Large intestine (tissue), 12 donors: ENCODE measurements at places on chromosomes 3 and 15.

DNA sequence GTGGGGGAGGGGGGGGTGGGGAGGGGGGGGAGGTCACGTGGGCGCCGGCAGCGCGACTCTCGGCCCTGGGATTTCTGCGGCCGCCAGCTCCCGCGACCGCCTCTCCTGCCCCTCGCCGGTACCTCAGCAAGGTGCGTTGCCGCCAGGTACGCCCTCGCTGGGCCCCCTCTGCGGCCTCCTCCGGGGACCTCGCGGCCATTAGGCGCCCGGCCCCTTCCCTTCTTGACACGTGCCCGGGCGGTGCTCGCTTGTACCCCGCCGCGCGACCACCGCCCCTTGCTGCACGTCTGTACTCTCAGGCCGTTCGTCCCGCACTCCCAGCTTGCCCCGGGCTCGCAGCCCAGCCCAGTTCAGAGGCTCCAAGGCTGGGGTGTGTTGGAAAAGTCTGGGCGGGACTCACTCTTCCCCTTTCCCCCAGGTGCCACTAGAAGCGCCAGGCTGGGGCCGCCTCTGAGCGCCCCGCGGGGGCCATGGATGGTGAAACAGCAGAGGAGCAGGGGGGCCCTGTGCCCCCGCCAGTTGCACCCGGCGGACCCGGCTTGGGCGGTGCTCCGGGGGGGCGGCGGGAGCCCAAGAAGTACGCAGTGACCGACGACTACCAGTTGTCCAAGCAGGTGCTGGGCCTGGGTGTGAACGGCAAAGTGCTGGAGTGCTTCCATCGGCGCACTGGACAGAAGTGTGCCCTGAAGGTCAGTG lies at the start of gene MAPKAPK3:
MAPKAPK3 (plus strand) TSS at position 56 of the 696 bp plus-strand sequence; CDS start at position 471, 415 bp downstream.
- peaks cover 11% of the 10 kb centered on the region for H3K36me3 ChIP-seq
- DNase-seq, result peak; percentile 79
- peaks cover 29% of the 10 kb centered on the region for H3K4me1 ChIP-seq
- H3K27me3 ChIP-seq, result no peaks in the 10 kb centered on the region
- peak within 1 kb of the TSS; percentile 74 for H3K4me3 ChIP-seq

- DNase-seq, result no peak
- H3K27ac ChIP-seq, result no peak overlapping the region
- H3K4me1 ChIP-seq, result no peaks in the 10 kb centered on the region
- no peaks in the 10 kb centered on the region for H3K36me3 ChIP-seq
- H3K27me3 ChIP-seq, result no peaks in the 10 kb centered on the region
Measured at GRCh38 chr15:31905054-31905453, 125.3 kb upstream of the CHRNA7 start.

GRCh38 chr3:171809861-171810628 lies at the start of gene PLD1:
Gene PLD1 (minus strand): TSS chr3:171810483. CDS start chr3:171738051, 72,432 bp downstream.
- no peaks in the 10 kb centered on the region for H3K27me3 ChIP-seq
- no peaks in the 10 kb centered on the region for H3K36me3 ChIP-seq
- H3K27ac ChIP-seq, result peak within 1 kb of the TSS; percentile 94
- H3K4me3 ChIP-seq, result peak within 1 kb of the TSS; percentile 89
- DNase-seq, result peak; percentile 92

- no peak overlapping the region for H3K4me3 ChIP-seq
- H3K27me3 ChIP-seq, result no peaks in the 10 kb centered on the region
- no peaks in the 10 kb centered on the region for H3K36me3 ChIP-seq
- H3K27ac ChIP-seq, result no peak overlapping the region
- DNase-seq, result no peak
Measured at GRCh38 chr3:177279118-177279815, 82.0 kb upstream of the TBL1XR1 start.

- H3K4me1 ChIP-seq, result no peaks in the 10 kb centered on the region
- no peak overlapping the region for H3K4me3 ChIP-seq
- no peak for DNase-seq
- H3K27me3 ChIP-seq, result no peaks in the 10 kb centered on the region
Measured at GRCh38 chr3:110562621-110563020, 509.0 kb upstream of the NECTIN3 start.
